Left forelimb (tissue), 1 donor: ENCODE measurements at places on chromosomes 13 and 19.

GRCh38 chr13:110113284-110113764, 193.6 kb downstream of the COL4A1 start:
- DNase-seq = no peak

DNA sequence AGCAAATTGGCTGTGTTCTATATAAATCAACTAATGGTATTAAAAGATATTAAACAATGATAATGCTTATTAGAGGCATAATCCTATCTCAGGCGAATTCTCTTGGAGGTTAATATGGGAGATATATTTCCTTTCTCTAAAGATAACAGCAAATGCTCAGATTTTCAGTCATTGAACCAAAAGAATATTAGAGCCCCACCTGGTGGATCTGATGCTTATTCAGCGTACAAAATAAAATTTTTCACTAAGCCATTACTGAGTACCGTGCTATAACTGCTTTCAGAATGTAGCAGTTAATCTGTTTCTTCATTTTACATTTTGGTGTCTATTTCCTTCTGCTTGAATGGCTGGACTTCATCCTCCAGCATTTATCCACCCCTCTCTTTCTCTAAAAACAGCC, 143.3 kb upstream of the IPO5 start:
- DNase-seq = no peak

- no peak for DNase-seq
Observed at GRCh38 chr19:31930401-31930800, 415.0 kb upstream of the ZNF507 start.

DNA sequence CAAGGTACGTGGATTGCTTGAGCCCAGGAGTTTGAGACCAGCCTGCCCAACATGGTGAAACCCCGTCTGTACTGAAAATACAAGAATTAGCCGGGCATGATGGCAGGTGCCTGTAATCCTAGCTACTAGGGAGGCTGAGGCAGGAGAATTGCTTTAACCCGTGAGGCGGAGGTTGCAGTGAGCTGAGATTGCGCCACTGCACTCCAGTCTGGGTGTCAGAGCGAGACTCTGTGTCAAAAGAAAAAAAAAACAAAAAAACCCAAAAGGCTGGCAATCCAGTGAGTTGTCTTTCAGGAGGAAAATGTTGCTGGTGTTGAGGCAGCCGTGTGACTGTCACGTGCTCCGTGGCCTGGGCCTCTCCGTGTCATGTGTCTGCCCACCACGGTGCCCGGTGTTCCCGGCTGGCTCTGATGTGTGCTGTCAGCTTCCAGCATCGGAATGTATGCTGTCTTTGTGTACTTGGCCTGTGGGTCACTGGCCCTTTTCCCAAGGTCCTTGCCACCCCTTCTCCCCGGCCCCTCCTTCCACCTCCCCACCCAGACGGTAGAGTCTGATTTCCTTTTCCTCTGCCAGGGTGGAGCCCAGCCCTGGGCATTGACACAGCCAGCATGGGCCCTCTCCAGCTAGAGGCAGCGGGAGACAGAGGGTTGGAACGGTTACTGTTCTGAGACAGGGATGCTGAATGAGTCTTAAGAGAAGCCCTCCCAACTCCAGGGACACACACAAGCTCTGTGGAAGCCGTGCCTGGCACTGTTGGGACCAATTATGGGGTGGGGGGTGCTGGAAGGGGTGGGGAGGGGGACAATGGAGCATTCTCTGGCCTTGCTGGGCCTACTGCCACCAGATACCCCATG, 7.2 kb upstream of the TUBB4A start:
- DNase-seq = no peak

- no peak for DNase-seq
Observed at GRCh38 chr19:17296976-17297375, 6.2 kb downstream of the ABHD8 start.

GRCh38 chr13:73336773-73337172, 278.0 kb downstream of the KLF5 start:
- DNase-seq = no peak

DNA sequence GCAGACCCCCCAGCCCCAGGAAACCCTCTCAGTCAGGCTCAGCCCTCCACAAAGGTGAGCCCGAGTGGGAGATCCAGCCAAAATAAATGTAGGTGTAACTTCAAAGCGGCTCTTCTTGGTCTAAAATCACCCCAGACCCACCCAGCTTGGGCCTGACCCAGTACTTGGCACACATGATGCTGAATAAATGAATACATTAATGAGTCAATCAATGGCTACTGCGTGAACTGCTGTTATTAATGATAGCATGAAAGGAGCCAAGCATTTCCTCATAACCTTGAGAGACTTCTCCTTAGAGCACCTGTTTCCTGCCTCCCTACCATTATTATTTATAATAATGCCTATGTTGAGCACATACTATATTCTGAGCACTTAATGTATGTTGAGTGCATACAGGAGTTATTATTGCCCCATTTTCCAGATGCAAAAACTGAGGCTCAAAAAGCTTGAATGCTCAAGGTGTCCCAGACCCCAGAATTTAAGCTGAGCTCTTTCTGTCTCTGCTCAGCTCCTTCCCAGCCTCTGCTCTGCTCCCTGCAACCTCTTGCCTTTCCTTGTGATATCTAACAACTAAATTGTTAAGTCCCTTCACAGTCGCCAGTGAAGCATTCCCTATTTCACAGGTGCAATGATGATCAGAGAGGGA, 4.3 kb downstream of the NOTCH3 start:
- DNase-seq = no peak

GRCh38 chr13:52862358-52863206, 14.1 kb upstream of the PCDH8 start:
- DNase-seq = no peak
